ENCODE measurements at places on chromosomes 4 and X.

GRCh38 chr4:172369471-172369959 is 556.3 kb downstream of the GALNTL6 start:
- DNase-seq, result no peak

GRCh38 chr4:26503844-26504243 is 13.6 kb upstream of the CCKAR start:
- no peak for DNase-seq

DNA sequence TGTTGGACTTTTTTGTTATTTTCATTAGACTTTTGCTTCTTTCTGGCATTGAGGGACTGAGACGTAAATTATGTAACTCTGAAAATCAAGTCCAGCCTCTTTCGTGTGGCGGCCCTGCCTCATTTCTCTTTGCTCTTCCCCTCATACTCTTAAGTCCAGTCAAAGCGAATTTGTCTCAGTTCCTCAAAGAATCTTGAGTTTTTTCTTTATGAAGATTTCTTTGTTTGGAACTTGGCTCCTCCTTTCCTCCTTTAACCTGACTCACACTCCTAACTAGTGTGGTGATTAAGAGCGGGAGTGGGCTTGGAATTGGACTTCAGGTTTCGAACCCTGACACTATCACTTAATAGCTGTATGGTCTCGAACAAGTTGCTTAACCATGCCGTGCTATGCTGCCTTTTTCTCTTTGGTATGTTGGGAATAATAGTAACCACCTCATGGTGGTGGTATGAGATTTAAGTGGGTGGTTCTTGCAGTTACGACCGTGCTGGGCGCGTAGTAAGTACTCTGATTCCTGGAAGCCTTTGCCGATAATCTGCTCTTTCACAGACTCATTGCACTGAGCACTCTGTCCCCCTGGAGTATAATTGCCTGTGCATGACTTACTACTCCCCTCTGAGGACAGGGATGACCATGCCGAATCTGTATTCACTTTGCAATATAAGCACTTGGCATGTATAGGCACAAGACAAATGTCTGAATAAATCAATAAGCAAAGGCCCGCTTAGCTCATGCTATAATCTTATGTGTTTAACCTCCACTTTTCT is 19.1 kb downstream of the FNIP2 start:
- no peak for DNase-seq

GRCh38 chr4:76219299-76220055 is 5.9 kb upstream of the SCARB2 start:
- DNase-seq, result no peak

DNA sequence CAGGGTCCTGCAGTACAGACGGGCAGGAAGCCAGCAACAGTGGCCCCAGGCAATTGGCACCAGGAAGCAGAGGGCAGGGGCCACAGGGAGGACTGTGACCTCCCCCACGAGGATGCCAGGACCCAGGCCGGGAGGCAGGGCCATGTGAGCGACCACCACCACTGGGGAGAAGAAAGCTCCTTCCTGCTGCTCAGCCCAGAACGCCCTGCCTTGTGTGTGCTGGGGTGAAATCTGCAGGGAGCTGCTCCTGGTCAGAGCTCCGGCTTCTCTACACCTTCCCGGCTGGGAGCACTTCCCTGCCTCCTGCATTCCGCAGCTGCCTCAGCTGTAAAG is 100.4 kb downstream of the HMX1 start:
- DNase-seq, result peak; percentile 50

DNA sequence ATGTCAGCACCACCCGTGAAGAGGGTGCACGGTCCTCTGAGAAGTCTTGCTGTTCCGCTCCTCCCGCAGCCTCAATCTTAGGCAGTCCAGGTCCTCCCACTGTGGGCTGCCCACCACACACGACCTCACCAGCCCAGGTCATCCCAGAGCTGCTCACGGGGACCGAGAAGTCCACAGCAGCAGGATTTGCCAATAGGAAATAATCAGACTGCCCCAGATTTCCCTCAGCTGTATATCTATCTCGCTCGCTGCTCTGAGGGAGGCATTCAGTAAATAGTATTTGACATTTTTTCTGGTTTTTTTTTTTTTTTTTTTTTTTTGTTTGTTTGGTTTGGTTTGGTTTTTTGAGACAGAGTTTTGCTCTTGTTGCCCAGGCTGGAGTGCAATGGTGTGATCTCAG is 83.8 kb downstream of the STOX2 start:
- DNase-seq, result no peak
